ENCODE measurements at places on chromosomes 12 and 14.

- no peak for DNase-seq
Observed at GRCh38 chr14:77037938-77038568, 9.5 kb upstream of the IRF2BPL start.

GRCh38 chr12:56867216-56867615 is 67.0 kb downstream of the SDR9C7 start:
- no peak for DNase-seq

DNA sequence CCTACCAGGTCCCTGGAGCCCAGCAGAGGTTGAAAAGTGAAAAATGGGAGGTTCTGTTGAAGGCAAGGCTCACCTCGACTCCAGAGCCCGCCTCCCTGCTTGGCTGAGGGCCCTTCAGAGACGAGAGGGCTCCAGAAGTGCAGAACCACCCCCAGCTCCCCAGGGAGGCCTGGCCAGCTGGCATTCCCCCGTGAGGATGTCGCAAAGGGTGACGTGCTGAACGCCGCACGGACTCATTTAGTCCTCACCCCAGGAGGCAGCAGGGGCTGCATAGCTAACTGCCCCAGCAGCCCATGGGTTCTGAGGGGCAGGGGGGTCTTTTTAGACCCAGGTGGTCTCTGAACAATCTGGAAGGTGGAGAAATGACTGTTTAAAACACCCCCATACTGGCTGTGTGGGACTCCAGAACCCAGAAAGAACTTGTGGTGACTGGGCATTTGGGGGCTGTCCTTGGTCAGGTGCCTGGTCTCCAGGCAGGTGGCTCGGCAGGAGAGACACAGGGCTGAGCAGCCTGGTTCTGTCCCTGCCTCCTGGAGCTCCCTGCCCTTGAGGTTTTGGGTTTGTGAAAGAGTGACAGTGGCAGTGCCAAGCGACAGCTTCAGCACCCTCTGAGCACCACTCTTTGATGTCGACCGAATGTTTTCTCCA is 32.0 kb downstream of the ANAPC7 start:
- DNase-seq: no peak

- DNase-seq: no peak
Observed at GRCh38 chr12:123934829-123935228, 37.8 kb downstream of the CCDC92 start.

DNA sequence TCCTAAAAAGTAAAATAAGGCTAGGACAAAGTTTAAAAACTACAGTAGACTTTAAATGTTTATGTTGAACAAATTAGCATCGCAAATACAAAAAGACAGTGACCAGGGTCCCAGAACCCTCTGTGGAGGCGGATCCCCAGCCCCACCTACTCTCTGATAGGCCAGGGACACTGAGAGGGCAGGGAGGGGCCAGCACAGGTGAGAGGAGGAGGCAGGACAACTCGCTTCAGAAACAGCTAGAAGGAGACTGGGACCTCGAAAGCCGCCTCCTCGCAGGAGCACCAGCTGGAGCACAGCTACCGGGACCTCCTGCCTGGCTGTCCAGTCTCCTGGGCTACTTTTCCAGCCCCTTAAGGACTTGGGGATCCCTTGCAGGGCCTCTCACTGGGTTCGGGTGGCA is 992 bp downstream of the DNAH10 start:
- DNase-seq: no peak

DNA sequence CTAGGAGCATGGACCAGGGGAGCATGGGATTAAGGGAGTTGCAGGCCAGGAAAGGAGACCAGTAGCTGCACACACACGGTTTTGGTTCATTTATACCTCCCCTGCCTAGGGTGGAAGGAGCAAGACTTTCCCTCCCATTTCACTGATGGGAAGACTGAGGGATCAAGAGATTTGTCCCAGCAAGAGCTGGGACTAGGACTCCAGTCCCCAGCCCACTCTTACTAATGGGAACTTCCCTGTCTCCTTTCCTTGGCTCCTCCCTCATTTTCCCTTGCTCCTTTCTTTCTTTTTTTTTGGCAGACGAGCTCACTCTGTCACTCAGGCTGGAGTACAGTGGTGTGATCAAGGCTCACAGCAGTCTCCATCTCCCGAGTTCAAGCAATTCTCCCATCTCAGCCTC is 13.0 kb downstream of the SCNN1A start:
- DNase-seq: no peak

DNA sequence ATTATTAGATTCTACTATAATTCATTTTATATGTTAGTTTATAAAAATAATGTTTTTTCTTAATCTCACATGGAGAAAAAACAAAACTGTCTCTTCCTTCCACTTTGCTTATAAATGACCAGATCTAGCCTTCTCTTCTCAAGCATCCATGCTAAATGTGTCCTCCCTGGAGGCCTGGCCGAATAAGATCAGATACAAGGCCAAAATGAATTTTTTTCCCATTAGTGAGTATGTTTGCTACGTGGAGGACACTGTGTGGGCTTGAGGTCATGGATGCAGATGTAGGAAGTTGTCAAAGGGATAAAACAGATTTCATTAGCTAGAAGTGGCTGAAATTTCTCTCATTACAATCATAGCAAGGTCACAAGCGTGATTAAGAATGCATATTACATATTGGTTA is 1244.9 kb upstream of the SEL1L start:
- no peak for DNase-seq

DNA sequence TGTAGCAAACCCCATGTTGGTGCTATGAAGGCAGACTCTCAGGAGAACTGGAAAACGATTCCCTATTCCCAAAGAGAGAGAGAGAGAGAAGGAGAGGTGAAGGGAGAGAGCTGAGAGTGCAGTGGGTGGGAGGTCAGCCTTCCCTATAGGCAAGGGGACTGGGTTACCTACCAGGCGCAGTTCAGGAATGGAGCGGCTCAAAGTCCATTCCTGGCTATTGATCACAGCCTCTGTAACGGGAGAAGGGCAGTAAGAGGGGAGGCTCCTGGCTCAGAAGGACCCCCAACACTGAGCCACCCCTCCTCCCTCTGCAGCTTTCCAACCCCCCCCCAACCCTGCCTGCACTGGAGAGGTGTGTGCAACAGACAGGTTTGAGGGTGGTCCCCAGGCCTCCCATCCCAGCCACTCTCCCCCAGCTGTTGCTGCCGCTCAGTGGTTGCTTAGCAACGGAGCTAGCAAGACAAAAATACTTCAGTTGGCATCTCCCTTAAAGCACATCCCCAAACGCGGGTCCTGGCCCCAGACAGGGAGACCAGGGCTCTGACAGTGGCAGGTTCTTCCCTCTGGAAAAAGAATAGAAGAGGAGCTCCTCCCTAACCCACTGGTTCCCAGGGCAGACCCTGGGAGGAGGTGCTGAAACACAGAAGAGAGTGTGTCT is 3.2 kb downstream of the AGAP2 start:
- DNase-seq: no peak

- no peak for DNase-seq
Observed at GRCh38 chr14:91311284-91311662, 66.8 kb upstream of the GPR68 start.

GRCh38 chr12:82660541-82661325 is 26.0 kb upstream of the TMTC2 start:
- DNase-seq: no peak

DNA sequence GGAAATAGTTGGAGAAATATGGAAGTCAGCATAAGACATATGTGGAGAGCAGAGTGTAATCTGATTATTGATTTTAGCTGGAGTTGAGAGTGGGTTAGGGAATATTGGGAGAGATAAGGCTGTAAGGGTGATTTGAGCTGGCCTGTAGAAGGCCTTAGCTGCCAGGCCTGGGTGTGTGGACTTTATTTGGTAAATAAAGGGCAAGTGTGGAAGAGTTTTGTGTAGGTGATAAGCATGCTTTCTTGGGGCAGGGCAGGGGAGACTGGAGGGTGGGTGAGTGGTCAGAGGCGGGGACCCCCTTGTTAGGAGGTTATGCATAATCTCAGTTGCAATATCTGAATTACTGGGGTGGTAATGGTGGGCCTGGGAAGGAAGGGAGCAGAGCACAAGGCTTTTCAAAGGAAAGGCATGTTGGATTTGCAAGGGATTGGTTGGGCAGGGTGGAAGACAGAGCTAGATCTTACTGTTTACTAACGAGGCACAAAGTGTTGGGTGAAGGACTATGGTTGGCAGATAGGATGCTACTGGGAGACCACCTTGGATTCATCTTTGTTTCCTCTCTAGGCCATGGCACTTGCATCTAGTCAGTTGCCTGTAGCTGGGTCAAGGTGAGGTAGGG is 5.5 kb downstream of the KHNYN start:
- no peak for DNase-seq

GRCh38 chr14:24806061-24806678 is 172.2 kb upstream of the GZMB start:
- no peak for DNase-seq

DNA sequence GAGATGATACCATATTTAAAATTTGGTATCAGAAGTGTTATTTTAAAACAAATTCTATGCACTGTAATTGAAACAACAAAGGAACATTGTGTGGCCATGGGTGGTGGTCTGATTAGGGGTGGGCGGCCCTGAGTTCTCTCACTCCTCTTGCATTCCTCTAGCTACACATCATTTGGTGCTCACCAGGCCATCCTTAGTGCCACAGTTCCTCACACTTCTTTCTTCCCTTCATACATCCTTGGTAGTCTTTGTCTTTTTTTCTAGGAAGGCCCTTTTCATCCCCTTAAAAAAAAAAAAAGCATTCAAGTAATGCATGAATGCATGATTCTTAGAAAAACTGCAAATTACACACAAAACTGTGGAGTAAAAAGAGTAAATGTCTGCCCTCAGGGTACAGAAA is 2.4 kb upstream of the MANSC4 start:
- DNase-seq: no peak

DNA sequence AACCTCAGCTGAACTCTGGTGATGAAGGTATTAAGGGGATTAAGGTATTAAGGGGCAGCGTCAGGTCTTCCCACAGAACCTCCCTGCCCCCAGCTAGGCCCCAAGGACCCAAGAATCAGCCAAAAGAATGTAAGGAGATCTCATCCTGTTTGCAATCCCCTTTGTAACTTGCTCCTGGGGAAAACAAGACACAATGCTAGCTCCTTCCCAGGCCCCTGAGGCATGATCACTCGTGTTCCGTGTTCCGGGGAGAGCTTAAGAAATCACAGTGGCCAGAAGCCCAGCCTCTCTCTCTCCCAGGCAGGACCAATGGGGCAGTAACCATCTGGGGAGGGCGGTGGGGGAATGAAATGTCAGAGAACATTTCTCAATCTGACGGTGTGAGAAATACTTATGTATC is 33.2 kb downstream of the PIGH start:
- no peak for DNase-seq

GRCh38 chr14:24960816-24961215 is 89.1 kb downstream of the STXBP6 start:
- DNase-seq: no peak

DNA sequence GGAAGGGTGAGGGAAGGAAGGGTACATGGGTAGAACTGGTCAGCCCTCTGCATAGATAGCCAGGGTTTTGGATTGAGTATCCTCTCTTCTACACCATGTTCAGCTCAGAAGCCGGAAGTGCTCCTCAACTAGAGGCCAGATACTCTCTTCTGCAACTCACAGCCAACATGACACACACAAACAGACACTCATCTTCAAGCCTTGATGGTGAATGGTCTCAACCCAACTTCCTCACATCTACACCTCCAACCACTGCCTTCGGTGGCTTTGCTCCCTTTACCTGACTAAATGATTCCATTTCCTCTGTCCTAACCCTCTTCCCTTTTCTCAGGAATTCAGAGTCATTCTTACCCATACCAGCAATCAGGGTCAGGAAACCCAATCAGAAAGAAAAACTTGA is 7.6 kb upstream of the FKBP11 start:
- no peak for DNase-seq

DNA sequence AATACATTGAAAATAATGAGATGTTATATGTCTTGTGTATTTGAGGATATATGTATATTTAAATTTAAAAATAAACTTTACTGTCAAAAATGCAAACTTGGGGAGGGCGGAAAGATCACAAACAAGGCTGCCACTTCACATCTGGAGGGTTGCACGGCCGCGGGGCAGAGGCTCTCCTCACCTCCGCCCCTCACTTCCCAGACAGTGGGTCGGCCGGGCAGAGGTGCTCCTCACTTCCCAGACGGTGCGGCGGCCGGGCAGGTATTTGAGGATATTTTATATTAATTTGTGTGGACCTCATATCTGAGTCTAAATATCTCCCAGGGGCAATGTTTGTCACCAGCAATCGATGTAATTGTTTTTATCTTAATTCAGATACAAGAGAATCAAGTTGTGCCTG is 3.7 kb upstream of the CLEC6A start:
- no peak for DNase-seq

- no peak for DNase-seq
Observed at GRCh38 chr12:12230275-12230674, 36.6 kb downstream of the LRP6 start.

- no peak for DNase-seq
Observed at GRCh38 chr14:95699412-95699811, 13.2 kb downstream of the TCL1B start.

DNA sequence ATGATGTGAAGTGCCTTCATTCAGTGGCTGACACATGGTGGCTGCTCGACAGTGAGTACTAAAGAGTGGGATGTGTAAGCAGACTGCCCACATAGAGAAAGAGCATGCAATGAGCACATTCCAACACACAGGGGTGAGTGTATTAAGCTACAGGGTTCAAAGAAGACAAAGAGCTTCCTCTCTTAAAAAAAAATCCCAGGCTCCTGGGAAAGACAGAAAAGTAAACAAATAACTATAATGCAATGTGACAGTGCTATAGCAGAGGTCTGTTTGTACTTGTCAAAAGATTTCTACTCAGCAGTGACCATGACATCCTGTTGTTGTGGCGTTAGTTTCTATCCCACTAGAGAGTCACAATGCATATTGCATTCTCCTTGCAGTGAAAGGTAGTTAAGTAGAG is 12.4 kb upstream of the PCNX1 start:
- no peak for DNase-seq

DNA sequence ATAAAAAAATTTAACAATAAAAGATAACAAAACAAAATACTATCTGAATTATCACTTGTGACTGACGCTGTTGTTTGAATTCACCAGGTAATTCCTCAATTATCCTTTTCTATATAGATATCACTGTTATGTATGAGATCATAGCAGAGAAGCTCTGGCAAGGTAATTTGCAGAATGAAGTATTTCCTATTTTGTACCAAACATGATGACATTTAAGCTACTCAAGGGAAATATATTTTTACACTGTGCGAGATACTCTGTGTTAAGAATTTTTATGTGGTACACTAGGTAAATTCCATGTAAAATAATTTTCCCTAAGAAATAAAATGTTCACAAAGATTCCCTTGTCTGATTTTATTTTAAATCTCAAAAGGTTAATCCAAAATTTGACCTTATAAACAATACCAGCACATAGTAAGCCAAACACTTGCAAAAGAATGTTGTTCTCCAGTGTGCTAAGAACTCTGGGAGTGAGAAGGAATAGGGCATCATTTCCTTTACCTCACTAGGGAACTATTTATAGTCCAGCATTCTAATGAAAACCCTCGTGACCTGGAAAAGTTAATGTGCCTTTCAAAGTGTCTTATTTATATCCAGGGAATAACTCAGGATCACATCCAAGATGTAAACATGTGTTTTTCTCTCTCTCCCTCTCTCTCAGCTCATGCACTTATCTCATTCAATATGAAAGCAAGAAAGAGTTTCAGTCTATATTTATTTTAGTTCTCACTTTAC is 115.2 kb upstream of the RAP1B start:
- DNase-seq: no peak
